ENCODE measurements at places on chromosomes 2 and 18.

- DNase-seq: no peak
Measured at GRCh38 chr18:37383036-37383785, 182.4 kb downstream of the CELF4 start.

- DNase-seq: no peak
Measured at GRCh38 chr18:9022397-9023155, 79.9 kb upstream of the NDUFV2 start.

- DNase-seq: no peak
Measured at GRCh38 chr18:56565551-56566345, 72.6 kb downstream of the TXNL1 start.

DNA sequence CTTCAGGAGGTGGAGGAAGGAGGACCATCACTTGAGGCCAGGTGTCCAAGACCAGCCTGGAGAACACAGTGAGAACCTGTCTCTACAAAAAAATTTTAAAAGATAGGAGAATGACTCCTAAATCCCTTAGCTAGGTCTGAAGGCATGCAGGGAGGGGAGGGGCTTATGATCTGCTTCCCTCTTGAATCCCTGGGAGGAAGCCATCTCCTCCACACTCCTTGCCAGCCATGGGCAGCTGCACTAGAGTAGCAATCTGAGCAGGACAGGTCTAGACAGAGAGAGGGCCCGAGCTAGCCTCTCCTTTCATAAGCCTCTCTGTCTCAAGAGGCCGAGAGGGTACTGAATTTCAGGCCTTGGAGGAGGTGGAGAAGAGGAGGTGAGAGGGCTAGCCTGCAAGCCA lies 42.5 kb downstream of the DAPL1 start:
- DNase-seq: no peak

DNA sequence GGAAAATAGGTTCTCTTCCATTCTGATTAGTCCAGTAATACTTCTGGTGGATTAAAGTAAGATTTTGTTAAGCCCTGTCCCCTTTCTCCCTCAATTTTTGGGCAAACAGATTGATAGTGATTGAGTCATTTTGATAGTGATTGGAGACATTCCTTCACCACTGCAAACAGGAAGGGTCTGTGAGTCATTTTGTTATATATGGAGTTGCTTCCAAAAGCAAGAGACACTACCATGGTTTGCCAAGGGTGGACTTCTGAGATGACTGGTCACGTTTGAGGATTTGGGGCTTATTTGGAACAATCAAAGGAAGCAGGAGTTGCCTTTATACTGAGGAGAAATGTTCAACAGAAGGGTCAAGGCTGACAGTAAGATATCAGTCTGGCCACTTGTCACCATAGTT lies 249.9 kb downstream of the PARD3B start:
- no peak for DNase-seq

DNA sequence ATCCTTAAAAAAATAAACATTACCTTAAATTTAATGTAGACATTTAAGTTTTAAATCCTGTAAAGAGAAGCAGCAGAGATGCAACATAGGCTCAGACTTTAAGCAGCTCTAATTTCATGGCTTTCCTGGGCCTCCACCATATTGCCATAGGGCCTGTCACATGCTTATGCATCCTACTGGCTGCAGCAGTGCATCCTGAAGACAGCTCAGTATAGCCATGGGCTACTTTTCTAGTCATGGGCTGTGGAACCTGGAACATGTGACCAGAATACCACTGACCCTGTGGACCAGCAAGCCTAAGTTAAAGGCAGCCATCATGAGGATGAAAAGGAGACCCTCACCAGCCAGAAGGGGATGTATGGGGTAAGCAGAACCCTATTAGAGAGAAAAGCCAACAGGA lies 10.7 kb downstream of the RMP24 start:
- DNase-seq: no peak

- no peak for DNase-seq
Measured at GRCh38 chr2:5937851-5938565, 245.8 kb downstream of the SOX11 start.

DNA sequence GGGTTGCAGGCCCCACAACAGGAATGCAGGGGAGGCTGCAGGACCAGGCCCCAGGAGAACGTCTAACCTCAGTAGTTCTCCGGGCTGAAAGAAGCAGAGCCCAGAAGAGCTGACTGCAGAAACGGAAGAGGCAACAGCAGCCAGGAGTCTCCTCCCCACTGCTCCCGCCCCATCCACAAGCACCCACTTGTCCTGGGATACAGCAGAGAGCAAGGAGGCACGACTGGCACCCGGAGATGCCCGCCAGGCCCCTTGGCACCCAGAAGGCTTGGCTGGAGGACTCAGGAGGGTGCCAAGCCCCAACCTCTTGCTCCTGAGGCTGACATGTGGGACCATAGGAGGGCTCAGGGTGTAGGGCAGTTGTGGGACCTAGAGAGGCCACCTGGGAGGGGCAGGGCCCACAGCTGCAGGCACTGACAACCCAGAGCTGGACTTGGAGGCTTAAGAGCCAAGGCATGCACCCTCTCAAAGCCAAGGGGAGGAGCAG lies 29.0 kb upstream of the TNS1 start:
- DNase-seq: no peak

DNA sequence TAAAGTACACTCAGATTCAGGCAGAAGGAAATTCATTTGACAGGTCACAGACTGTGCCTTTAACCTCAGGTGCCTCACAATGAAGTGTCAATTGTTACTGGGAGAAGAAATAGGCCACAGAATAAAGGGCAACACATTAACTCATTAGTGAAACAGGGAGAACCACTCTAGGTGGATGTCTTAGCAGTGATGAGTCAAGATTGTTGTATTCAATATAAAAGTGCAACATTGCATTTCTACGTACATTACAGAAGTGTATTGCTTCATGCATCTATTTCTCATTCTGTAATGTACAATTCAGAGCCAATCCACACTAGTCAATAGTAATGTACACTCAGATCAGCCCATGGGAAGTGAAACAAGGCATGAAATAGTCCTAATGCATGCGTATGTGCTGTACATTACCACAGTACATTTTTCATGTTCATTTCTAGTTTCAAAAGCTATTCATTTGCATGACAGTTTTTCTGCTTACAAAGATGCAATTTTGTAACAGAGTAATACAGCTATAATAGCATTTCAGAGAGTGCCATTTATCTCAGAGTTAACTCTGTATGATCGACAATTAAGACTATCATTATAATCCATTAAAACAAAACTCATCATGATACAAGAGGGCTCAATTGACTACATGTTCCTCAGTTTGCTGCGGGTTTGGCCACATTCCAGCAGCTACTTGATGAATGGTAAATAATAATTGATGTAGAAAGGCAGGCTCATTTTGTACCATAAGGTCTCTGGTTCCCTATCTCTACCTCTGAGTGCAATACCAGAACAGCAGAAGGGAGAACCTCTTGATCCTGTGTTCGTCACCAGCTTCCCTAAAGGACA lies 12.2 kb upstream of the ARL5A start:
- DNase-seq: no peak

DNA sequence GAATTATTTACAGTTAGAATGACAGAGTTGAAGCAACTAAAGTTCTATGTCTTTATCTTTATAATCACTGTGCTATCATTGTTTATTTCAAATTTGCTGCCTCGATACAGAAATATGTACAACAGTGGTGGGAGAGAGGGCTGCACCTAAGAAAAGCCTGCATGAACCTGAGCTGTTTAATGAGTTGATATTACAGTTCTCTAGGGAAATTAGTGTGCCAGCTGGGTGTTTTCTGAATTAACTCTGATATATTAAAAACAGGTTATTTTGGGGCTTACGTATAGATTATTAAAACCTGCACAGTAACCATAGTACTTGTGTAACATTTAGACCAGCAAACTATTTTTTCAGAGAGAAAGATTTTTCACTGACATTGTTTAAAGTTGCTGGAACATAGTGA lies 750.5 kb upstream of the DDX18 start:
- DNase-seq: no peak

GRCh38 chr2:53886406-53887280 lies 26.9 kb upstream of the GPR75 start:
- DNase-seq: no peak

GRCh38 chr2:23782126-23782525 lies 144.8 kb downstream of the ATAD2B start:
- DNase-seq: no peak

DNA sequence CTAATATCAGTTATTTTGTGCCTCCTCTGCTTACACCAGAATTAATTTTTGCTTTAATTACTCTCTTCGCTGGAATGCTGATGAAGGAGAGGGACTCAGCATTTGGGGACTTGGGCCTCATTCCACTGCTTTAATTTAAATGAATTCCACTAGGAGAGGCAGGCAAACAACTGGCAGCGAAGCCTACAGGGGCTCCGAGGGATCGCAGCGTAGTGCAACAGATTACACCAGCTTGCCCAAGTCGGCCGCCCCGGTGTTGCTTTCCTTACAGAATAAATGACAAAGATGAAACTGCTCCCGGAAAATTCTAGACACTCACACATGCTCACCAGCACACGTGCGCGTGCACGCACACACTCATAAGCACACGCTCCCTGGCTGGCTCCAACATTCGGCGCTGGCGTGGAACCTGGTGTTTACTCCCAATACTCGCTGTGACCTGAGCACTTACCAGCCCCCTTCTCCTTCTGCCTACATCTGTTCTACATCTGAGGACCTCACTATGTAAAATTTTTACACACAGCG lies 175.4 kb downstream of the ZNF521 start:
- no peak for DNase-seq

DNA sequence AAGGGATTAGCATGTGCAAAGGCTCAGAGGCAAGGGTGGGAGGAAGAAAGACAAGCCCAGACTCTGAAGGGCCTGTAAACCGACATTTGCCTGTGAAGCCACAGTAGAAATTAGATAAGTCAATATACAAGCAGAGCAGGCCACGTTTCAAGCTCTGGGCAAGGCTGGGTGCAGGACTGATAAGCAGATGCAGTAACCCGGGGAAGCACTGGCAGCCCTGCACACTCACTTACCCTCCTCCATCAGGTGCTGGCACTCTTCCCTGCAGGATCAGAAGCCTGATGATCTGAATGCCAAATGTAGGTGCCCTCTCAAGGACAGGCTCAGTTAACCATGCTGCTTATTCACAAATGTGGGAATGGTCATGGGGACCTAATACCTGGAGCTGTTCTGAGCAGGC lies 46.3 kb upstream of the RAB12 start:
- no peak for DNase-seq

- no peak for DNase-seq
Measured at GRCh38 chr18:37265382-37265781, 300.2 kb downstream of the CELF4 start.

GRCh38 chr2:122519821-122520611 lies 764.6 kb downstream of the TSN start:
- no peak for DNase-seq

GRCh38 chr2:102027036-102027980 lies 35.5 kb downstream of the IL1R2 start:
- DNase-seq: no peak

DNA sequence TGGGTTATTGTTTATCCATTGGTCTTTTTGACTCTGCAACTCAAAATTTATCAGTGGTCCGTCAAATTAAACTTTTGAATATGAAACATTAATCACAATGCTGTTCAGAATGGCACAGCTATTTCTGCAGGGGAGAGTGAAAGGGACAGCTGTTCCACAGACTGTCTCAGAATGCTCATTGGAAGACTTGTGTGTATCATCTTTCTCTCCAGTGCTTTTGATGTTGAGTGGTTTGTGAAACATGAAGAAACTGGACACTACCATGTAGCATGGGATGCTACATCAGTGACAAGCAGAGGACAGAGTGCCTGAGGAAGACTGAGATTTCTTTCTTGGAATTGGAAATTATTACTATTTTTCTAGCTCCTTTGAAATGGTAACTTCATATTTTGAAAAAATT lies 115.7 kb downstream of the PLCL1 start:
- no peak for DNase-seq

DNA sequence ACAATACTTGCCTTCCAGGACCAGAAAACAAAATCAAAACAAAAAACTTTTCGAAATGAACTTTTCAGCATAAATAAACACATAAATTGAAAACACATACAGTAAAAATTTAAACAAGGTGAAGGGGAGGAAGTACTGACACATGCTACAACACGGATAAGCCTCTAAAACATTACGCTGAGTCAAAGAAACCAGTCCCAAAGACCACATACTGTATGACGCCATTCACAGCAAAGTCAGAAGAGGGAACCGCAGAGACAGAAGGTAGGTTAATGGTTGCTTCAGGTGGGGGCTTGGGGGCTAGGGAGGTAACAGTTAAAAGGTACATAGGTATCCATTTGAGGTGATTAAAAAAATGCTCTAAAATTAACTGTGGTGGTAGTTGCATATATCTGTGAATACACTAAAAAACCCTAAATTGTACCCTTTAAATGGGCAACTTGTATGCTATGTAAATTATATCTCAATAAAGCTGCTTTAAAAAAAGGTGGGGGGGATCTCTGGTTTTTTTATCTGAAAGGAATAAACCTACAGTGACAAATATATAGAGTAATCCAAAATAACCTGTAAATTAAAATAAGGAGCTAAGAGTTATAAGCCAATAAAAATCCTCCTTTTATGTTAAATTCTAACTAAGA lies 7.1 kb downstream of the COX7A2L start:
- DNase-seq: no peak

DNA sequence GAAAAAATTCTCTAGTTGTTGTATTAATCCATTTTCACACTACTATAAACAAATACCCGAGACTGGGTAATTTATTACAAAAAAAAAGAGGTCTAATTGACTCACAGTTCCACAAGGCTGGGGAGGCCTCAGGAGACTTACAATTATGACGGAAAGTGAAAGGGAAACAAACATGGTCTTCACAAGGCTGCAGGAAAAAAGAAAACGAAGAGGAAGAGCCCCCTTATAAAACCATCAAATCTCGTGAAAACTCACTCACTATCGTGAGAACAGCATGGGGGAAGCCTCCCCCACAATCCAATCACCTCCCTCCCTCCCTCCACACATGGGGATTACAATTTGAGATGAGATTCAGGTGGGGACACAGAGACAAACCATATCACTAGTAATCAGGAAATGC lies 61.7 kb upstream of the SPTBN1 start:
- no peak for DNase-seq

GRCh38 chr2:199984755-199985154 lies 29.4 kb downstream of the MAIP1 start:
- no peak for DNase-seq

DNA sequence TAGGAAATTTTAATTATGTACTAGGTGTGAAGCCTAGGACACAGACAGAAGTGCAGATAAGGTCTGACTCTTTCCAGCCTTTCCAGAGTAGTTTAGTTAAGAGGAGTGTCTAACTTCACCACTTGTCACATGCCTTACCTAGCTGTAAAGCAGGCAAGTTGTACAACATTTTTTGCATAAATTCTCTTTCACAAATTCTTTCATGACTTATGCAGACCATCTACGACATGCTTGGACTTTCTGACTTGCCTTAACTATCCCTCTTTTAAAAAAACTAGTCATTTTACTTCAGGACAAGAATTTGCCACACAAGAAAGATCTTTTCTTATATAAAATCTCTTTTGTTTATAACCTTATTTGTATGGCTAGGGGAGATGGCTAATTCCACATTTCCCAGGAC lies 1273.6 kb upstream of the SLC39A10 start:
- no peak for DNase-seq

GRCh38 chr2:234375176-234375880 lies 121.6 kb downstream of the ARL4C start:
- no peak for DNase-seq
